ENCODE measurements at places on chromosomes 5 and 9.
A peak's percentile ranks its signal among the peaks of the same experiment; 100 is the strongest.

DNA sequence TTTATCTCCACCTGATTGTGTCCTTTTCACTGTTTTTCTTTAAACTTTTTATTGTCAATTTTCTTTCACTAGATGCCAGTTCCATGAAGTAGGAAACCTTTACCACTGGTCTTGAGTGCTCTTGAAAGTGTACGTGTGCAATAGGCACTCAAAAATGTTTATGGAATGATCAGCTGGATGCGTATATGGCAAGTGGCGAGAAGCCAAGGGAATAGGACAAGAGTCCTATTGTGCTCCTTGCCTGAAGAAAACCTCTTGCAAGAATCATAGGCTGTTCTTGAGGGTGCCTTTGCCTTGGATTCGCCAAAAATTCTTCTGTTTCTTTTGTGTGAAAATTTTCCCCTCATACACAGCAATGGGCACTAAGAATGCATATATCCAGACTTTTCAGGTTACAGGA is 97.7 kb downstream of the GHR start:
- DNase-seq: no peak

GRCh38 chr5:75611311-75612225 is at the start of gene ANKDD1B:
TSS of gene ANKDD1B (plus strand) at chr5:75611453. CDS start at chr5:75611635, 182 bp downstream.
- DNase-seq: peak; percentile 47

DNA sequence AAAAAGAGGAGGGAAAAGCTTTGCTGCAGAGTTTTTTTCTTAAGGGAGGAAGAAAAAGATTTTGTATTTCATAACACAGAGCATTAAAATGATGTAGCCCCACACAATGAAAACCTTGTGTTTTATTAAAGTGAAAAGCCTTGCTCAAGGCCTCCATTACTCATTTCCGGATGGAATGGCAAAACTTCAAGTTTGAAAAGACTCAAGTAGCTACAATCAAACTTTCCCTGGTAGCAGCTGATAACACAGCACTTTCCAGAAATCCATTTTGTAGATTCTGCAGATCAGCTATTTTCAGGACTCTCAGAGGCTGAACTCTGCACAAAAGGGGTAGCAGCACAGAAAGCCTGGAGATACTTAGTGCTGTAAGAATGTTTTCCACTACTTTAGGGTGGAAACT is 374.8 kb downstream of the NFIB start:
- DNase-seq: peak; percentile 15

GRCh38 chr5:79086116-79086515 is 16.5 kb downstream of the BHMT2 start:
- no peak for DNase-seq

- DNase-seq: no peak
Measured at GRCh38 chr5:42397267-42397666, 26.0 kb upstream of the GHR start.

DNA sequence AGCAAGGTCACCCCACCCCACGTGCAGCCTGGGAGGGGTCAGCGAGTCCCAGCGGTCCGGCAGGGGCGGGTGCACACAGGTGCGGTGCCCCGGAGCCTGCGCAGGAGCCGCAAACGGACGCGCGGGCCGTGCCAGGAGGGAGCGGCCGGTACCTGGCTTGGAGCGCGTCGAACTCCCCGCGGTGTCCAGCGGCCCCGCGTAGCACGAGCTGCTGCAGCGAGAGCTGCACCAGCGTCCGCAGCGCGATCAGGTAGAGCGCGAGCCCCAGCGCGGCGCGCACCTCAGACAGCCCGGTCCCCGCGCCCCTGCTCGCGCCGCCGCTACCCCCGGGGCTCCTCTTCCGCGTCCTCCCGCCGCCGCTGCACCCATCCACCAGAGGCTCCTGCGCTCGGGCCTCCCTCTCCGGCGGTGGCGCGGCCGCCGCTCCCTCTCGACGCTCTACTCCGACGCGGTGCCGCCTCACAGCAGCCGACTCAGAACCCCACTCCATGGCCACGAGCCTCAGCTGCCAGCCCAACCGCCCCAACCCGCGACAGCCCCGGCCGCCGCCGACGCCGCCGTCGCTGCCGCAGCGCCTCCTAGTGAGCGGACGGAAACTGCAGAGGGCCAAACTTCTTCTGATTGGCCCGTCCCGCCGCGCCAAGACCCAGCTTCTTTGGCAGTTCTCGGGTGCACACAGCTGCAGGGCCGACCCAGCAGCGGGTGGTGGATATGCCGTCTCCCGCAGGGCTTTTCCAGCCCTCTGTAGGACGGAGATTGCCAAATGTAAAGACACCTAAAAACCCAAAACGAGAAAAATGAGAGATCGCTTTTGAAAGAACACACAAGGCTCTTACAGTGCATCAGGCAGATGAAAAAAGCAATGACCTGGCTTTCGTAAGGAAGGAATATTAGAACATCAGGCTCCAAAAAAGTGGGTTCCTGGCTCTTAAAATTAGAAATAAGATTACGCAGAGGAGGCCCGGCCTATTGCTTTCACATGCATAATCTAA is at the start of gene ERMP1:
Gene ERMP1, minus strand, starts transcription at position 580 of the 992 bp plus-strand sequence. Its CDS starts 90 bp downstream, at position 490.
- DNase-seq: peak; percentile 88

DNA sequence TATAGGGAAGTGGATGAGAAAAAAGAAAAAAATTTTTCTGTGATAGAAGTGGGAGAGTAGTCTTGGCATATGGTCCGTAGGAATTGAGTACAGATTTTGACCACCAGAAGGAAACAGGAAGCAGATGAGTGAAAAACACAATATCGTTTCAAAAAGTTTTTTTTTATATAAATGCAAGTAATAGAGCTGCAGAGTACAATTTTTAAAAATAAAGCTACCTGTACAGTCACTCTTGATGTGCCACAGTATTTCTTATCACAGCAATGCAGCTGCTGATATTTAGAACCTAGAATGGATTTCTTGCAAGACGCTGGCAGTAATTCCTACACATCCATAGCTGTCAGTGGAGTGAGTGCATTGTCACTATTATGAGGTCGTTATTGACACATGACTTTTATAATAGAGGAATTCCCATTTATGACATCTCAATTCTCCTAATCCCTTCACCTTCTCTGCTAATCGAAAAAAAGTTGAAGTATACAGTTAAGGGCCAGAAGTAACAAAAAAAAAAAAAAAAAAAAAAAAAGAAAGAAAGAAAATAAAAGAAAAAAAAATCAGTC is 477.7 kb downstream of the TAF11L14 start:
- no peak for DNase-seq

Data from kidney tubule cell (primary cell).